ENCODE measurements at places on chromosomes 13 and 19. TPM values are rescaled to one million over a fixed set of nuclear protein-coding genes. Genes with fewer than 3 reads are reported as not detected.

DNA sequence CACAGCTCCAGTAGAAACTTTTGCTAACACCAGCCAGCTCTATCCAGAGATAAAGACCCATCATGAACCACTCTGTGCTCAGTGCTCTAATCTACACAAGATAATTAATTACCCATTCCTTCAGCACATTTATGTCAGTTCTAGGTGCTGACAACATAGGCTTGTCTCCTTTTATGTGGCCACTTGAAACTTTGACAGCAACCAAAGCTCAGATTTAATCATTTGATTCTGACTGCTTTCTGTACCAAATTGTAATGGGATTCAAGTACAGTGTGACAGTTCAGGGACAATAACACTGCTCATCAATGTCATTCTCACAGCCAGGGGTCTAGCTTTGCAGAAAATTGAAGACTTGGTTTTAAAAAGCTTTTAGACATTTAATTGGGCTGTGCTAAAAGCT is 266.6 kb downstream of the KCTD12 start:
- DNase-seq: no peak

DNA sequence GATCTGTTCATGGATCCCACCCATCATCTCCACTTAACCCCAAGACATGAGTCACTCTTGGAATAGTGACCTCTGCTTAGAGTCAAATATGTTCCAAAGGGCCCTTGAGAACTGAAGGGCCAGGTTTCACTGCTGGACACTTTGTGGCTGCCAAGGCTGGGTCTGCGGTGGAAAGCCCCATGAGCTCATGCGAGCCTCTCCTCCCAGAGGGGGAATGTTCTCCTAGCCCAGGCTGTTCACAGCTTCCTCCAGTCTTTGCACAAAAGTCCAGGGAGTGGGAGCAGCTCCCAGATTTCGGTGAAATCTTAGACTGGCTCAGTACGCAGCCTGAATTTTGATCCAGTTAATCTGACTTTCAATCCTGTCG is 732 bp upstream of the DCLK1 start:
- DNase-seq: no peak

DNA sequence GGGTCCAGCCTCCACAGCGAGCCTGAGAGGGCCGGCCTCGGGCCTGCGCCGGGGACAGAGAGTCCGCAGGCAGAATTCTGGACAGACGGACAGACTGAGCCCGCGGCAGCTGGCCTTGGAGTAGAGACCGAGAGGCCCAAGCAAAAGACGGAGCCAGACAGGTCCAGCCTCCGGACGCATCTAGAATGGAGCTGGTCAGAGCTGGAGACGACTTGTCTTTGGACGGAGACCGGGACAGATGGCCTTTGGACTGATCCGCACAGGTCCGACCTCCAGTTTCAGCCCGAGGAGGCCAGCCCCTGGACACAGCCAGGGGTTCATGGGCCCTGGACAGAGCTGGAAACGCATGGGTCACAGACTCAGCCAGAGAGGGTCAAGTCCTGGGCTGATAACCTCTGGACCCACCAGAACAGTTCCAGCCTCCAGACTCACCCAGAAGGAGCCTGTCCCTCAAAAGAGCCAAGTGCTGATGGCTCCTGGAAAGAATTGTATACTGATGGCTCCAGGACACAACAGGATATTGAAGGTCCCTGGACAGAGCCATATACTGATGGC is 490 bp downstream of the ITPKC start:
- no peak for DNase-seq

- DNase-seq: no peak
Observed at GRCh38 chr13:44147233-44147632, 226.4 kb upstream of the SERP2 start.

PRR36 gene
- total RNA-seq: 0.51 TPM

All from osteocyte (in vitro differentiated cells).